Smooth muscle cell of the brain vasculature (primary cell): ENCODE measurements at places on chromosomes 4 and X.
A peak's percentile ranks its signal among the peaks of the same experiment; 100 is the strongest.

DNA sequence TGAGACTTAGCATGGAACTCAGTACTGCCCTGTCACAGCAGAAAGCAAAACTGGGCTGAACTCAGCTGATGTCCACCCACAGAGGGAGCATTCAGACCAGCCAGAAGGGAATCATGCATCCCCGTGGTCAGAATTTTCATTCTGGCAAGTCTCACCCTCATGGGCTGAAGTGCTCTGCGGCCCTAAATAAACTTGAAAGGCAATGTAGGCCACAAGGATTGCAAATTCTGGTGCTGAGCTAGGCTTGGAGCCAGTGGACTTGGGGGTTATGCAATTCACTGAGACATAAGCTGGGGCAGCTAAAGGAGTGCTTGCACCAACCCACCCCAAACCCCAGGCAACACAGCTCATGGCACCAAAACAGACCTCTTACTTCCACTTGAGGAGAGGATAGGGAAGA, 494.1 kb downstream of the GABRG1 start:
- no peak for DNase-seq

DNA sequence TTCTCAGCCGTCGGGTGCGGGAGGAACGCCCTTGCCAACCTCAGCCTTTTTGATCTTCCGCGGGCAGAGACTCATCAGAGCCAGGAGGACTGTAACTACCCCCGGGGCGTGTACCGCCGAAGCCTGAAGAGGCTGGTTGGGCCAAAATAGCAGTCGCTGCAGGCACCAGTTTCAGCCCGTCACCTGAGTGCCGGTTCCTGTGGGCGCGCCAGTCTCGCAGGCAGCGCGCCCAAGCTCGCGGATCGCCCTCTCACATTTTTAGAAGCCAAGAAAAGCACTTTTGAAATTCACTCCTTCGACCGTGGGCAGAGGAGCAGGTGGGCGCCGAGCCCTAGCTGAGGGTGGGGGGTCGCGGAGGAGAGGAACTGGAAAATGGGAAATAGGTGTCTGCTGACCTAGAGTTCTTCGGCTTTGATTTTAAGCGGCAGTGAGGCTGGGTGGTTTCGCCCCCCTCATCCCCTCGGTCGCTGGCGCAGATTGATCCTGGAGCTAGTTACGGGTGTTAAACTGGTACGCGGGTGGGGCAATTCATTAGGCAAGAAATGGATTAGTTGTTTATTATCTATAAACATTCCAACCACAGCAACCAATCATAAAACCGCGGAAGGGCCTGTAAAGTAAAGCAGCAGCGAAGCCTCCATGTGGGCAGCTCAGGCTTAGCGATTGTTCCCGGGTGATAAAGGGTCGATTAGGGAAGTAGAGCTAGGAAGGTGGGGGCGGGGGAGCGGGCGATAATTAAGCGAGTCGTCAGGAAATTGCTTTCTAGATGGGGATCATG, 69.2 kb downstream of the FBXO8 start:
- no peak for DNase-seq

DNA sequence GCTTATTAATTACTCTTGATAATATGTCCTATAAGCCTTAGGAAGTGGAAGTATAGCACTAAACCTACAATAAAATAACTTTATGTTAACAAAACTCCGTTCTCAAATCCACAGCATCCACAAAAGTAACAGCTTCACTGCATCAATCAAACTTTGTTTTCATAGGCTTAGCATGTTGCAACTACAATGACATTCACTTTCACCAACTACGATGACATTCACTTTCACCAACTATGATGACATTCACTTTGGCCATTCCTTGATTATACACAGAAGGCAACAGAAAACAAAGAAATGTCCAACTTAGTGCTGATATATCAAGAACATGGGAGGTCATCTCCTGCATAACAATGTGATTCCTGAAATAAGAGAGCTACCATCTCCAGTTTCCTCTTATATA, 44.3 kb downstream of the FBXL5 start:
- DNase-seq = no peak

DNA sequence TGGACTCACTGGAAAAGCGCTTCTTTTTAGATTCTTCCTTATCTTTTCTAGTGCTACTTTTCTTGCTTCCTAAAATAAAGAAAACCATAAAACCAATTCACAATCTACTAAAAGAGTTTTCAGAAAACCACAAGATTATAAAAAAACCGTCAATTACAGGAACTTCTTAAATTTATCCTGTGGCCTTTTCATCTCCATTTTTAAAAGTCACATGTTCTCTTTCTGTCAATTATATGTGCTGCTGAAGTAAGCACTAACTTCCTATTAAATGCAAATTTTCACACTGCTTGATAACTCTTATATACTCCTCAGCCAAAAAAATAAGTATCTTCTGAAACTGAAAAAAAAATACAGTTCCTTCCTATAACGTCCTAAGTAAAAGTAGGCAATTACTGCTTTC, 32.8 kb downstream of the CENPC start:
- DNase-seq = no peak

GRCh38 chrX:151981129-151981528, 6.7 kb upstream of the GABRE start:
- DNase-seq = no peak

GRCh38 chr4:22942920-22943559, 250.3 kb downstream of the GBA3 start:
- no peak for DNase-seq

DNA sequence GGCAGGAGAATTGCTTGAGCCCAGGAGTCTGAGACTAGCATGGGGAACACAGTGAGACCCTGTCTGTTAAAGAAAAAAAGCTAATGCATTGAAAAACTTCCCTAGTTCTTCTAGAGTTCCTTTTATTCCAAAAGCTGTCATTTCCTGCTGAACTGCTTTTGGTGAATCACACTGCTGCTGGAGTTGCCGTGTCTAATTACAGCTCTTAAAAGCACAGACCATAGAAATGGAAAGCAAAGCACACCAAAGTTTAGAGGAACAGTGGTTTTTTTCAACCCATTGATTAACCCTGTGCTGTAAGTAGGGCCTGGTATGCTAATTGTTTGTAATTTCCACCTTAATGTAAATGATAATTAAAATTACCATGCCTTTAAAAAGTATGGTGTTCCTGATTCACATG, 52.4 kb downstream of the SEPTIN11 start:
- no peak for DNase-seq

- peak; percentile 57 for DNase-seq
These were observed 65.8 kb downstream of the RASGEF1B start for GRCh38 chr4:81405900-81406401.

- no peak for DNase-seq
These were observed 18.4 kb upstream of the MGST2 start for GRCh38 chr4:139647184-139647583.

- DNase-seq = no peak
These were observed 123.0 kb downstream of the CHRNA9 start for GRCh38 chr4:40458109-40458508.

- DNase-seq = no peak
These were observed 74.6 kb upstream of the FAAH2 start for GRCh38 chrX:57211906-57212305.

DNA sequence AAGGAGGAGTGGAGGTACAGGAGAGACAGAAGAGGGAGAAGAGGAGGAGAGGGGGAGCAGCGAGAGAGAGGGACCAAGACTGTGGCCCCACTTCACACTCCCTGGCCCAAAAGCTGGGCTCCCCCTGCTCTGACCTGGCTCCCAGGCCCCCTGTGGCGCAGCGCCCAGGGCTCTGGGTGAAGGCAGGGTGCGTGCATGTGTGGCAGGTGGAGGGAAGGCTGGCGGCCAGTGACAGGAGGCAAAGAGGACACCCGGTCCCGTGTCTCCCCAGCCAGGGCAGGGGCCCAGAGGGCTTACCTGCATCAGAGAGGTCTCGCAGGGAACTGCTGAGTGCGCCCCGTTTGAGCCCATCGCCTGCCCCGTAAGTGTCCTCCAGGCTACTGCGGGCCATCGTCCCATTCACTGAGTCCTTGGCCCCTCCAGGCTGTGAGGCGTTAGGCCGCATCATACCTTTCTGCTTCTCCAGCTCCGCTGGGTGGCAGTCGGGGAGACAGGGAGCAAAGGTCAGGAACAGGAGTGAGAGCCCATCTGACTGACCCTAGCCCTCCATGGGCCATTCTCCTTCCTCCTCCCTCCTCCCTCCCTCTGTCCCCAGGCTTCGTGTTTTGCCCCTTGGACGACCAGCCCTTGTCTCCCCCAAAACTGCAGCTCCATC, 11.1 kb upstream of the KDM5C start:
- no peak for DNase-seq

- no peak for DNase-seq
These were observed 6.5 kb upstream of the PAQR3 start for GRCh38 chr4:78945651-78946179.

DNA sequence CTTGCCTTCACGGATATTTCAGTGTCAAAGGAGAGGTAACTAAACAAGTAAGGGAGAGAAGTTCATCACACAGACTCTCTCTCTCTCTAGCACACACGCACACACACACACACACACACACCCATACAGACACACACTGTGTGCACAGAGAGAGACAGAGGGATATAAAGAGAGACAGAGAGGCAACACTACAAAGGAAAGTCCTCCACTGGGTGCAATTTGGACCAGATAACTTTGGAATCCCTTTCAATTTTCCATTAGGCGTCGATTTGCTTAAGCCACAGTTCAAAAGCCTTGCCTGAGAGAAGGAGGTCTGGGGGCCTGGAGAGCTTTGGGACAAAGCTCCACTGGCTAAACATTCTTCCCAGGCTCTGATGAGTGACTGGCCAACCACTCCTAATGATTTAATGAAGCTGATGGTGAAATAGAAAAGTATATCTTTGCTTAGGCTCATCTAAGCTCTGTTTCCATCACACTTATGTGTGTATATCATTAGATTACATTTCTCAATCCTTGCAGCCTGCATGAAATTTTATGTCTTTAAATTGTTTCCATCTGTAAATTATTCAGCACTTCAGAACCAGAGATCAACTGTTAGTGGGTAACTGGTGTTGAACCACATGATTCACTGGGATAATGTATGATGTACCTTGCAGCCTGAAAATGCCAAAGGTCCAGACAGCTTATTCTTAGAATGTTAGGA, 180.8 kb downstream of the MAGEB17 start:
- DNase-seq = no peak

GRCh38 chrX:37802028-37802427, 22.2 kb downstream of the CYBB start:
- peak; percentile 13 for DNase-seq

- DNase-seq = no peak
These were observed 21.7 kb downstream of the UGDH start for GRCh38 chr4:39505581-39505980.

DNA sequence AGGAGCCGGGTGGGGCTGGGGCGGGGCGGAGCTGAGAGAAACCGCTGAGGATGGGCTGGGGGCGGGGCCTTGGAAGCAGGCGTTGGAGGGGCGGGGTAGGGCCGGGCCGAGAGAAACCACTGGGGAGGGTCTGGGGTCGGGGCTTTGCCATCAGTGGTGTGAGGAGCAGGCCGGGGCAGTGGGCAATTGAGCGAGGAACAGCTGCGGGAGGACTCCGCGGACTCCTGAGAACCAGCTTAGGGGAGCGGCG, 1.3 kb upstream of the EOLA2 start:
- no peak for DNase-seq

GRCh38 chr4:726235-726787, 20.7 kb downstream of the PCGF3 start:
- no peak for DNase-seq

DNA sequence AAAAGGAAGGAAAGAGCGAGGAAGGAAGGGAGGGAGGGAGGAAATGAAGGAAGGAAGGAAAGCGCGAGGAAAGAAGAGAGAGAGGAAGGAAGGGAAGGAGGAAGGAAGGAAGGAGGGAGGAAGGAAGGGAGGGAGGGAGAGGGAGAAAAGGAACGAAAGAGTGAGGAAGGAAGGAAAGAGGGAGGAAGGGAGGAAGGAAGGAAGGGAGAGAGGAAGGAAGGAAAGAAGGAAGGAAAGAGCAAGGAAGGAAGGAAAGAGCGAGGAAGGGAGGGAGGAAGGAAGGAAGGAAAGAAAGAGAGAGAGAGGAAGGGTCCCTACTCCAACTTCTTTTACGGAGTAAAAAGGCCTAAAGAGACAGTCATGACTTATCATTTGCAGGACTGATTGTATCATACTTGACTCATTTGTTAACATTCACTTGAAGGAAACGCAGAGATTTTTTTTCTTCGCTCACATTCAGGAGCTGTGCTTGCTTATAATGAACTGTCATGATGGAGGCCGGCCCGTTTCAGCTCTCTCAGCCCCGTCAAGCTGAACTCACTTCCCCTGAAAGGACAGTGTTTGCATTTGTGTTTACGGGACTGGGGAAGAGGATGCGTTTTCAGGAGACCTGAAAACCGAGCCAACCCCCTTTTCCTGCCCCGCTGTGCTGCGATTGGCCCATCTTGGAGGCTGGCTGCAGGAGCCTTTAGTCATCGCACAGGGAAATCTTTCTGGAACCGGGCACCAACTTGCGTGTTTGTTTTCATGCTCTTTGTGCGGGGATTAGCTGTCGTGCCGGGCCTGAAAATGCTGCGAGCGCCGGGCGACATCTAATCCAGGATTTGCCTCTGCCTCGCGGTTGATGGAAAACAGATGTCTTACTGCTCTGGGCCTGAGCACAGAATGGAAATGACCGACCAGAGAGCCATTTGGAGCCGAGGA, 17.8 kb downstream of the TRIM2 start:
- DNase-seq = no peak

GRCh38 chrX:153765138-153766079, 1.4 kb downstream of the PLXNB3 start:
- no peak for DNase-seq

DNA sequence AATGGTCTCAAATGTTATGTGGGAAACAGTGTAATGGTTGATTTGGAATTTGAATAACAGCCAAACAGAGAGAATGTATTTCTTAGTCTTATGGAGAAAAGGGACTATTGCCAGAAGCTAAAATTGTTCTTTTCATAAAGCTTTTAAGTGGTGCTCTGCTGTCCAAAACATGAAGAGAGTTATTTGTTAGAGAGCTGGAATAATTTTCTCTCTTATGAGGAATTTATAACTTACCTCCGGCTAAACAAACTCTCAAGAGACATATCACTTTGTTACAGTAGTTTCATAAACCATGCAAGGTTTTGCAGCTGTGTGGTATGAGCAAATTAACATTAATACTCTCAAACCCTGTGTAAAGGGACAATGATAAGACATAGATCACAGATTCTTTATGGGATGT, 28.6 kb downstream of the SULT1B1 start:
- no peak for DNase-seq

GRCh38 chr4:75549019-75549418, 6.8 kb upstream of the ODAPH start:
- DNase-seq = no peak

GRCh38 chr4:93578942-93579341, 249.6 kb upstream of the ATOH1 start:
- no peak for DNase-seq

- DNase-seq = peak; percentile 73
These were observed 82.4 kb downstream of the HTRA3 start for GRCh38 chr4:8351931-8352367.

- DNase-seq = no peak
These were observed 106.1 kb upstream of the PAK3 start for GRCh38 chrX:110989869-110990268.
